8988T (cell line): ENCODE measurements at places on chromosomes 2 and 18.

DNA sequence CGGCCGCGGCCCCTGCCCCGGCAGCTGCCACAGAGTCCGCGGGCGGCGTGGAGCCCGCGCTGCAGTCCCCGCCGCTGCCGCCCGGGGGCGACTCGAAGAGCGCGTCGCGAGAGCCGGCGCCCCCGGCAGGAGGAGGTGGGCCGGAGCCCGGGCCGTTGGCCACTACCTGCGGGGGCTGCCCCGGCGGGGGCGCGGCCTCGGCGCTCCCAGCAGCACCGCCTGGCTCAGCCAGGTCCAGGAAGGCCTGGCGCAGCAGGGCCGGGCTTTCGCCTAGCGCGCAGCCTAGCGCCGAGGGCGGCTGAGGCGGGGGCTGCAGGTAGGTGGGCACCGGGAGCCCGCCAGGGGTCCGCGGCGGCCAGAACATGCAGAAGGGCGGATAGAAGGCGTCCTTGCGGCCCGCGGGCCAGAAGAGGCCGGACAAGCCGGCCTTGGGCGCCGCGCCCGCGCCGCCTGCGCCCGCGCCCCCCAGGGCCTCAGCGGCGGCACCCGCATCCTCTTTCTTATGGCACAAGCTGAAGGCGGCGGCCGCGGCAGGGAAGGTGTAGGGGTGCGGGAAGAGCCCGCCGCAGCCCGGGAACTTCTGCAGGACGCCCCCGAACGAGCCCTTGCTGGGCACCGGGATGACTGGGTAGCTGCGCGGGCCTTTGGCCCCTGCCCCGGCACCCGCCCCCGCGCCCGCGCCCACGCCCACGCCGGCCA lies 3.9 kb downstream of the SKOR2 start:
- DNase-seq: no peak

DNA sequence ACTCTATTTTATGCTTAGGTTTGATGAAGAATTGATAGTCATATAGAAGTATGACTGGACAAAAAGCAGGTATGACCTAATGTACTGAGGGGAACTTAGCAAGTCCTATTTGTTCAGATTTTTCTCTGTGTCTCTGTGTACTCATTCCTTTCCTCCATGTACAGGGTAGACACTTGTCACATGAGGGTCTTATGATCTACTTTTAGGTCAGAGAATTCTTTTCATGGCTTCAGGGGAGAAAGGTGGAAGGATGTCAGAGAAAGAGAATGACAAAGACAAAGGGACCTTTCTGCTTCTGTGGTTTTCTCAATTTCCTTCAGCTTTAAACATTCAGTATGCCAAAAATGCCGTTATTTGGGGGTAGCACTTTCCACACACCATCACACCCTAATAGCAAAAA lies 181.6 kb downstream of the WDPCP start:
- no peak for DNase-seq

GRCh38 chr2:68737711-68738110 lies 3.1 kb downstream of the ARHGAP25 start:
- no peak for DNase-seq

GRCh38 chr18:59311631-59312030 lies 6.8 kb downstream of the CPLX4 start:
- no peak for DNase-seq

DNA sequence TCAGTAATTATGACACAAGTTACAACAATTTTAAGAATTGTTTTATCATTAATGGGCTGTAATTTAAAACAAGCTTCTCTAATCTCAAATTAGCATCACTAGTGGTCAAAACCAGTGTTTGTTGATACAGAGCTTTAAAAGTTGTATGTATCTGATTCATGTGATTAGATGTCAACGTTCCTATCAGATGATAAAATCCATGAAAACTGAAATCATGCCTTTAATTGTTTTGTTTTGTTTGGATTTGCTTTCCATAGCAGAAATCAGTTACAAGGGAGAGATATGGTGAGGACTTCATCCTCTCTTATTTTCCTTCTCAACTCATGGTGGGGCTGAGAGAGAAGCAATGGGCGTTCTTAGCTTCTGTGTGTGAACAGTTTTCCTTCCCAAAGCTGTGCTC lies 469.6 kb downstream of the PID1 start:
- DNase-seq: no peak

- no peak for DNase-seq
These were observed 195.1 kb downstream of the TXNL1 start for GRCh38 chr18:56443166-56443907.

- no peak for DNase-seq
These were observed 23.6 kb upstream of the MSH2 start for GRCh38 chr2:47379384-47379783.

GRCh38 chr2:203670939-203671338 lies 35.5 kb upstream of the CD28 start:
- DNase-seq: no peak

DNA sequence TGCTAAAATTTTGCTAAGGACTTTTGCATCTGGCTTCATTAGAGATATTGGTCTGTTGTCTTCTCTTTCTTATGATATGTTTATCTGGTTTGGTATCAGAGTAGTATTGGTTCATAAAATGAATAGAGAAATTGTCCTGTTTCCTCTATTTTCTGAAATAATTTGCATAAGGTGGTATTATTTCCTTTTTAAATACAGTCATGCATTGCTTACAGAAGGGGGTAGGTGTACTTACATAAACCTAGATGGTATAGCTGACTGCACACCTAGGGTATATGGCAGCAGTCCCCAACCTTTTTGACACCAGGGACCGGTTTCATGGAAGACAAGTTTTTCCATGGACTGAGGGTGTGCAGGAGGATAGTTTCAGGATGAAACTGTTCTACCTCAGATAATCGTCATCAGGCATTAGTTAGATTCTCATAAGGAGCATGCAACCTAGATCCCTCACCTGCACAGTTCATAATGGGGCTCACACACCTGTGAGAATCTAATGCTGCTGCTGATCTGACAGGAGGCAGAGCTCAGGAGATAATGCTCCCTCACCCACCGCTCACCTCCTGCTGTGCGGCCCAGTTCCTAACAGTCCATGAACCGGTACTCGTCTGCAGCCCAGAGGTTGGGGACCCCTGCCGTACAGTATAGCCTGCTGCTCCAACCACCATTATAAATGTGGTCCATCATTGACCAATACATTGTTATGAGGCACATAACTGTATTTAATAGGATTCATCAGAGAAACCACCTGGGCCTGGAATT lies 189.2 kb downstream of the FAM210A start:
- no peak for DNase-seq

DNA sequence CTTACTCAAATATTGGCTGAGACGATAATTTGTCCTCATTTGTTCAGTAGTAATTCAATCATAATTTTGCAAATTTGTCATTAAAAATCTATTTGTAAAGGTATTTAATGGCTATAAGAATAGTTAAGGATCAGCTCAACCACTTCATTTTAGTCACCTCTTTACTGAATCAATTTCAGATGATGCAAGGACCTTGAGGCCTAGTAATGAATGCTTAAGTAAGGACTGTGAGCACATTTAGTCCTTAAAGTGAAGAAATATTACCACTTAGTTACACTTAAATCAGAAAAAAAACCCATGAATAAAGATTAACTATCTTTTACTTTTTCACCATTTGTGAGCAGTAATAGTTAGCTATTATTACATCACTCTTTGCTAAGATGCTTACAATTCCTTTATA lies 778.9 kb downstream of the CCDC85A start:
- DNase-seq: no peak

DNA sequence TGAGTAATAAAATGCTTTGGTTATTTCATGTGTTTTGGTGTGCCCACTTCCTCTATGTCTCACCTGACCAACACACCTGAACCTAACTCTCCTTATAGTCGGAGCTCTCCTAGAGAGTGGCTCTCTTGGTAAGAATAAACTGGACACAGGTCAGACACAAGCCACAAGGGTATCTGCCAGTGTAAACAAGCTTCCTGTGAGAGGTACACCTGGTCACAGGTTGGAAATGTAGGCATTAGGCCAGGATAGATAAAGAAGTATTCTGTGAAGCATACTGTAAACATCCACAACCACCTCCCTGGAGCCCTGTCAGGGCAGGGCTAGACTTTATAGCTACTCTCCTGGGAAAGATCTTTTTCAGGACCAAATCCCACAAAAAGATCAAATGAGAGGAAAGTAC lies 69.4 kb downstream of the ZDBF2 start:
- no peak for DNase-seq

GRCh38 chr2:242035858-242036652 lies 166.5 kb downstream of the RTP5 start:
- DNase-seq: no peak

DNA sequence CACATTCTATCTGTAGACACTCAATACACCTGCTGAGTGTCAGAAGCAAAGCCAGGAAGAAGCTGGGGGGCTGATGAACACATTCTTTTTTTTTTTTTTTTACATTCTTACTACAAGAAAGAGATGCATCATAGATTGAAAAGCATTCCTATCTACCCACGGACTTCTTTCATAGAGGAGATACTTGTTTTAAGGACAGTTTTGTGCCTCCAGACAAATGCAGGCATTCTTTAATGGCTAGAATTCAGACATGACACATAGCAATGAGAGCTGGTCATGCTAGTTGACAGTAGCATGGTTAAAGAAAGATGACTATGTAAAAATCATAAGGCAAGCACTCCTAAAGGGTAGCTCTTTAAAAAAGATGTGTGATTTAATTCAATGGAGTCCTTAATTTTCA lies 110.2 kb downstream of the EPHA4 start:
- no peak for DNase-seq

GRCh38 chr2:40118622-40119021 lies 333.3 kb downstream of the SLC8A1 start:
- no peak for DNase-seq

- no peak for DNase-seq
These were observed 1954.1 kb upstream of the CELF4 start for GRCh38 chr18:39519741-39520140.

DNA sequence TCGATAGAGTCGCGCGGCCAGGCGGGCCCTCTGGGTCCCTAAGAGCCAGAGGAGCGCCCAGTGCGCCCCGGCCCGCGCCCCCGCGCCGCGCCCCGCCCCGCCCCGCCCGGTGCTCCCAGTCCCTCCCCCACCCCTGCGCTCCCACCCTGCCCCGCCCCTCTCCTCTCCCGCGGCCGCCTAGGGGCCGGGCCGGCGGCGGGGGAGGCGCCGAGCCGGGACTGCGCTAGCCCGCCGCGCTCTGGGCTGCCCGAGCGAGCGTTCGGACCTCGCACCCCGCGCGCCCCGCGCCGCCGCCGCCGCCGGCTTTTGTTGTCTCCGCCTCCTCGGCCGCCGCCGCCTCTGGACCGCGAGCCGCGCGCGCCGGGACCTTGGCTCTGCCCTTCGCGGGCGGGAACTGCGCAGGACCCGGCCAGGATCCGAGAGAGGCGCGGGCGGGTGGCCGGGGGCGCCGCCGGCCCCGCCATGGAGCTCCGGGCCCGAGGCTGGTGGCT lies at the start of gene GPC1:
GPC1 (plus strand) TSS at position 207 of the 491 bp plus-strand sequence; CDS start at position 463, 256 bp downstream.
- DNase-seq: peak; percentile 98

GRCh38 chr18:60246606-60247005 lies 126.0 kb downstream of the MC4R start:
- DNase-seq: no peak

DNA sequence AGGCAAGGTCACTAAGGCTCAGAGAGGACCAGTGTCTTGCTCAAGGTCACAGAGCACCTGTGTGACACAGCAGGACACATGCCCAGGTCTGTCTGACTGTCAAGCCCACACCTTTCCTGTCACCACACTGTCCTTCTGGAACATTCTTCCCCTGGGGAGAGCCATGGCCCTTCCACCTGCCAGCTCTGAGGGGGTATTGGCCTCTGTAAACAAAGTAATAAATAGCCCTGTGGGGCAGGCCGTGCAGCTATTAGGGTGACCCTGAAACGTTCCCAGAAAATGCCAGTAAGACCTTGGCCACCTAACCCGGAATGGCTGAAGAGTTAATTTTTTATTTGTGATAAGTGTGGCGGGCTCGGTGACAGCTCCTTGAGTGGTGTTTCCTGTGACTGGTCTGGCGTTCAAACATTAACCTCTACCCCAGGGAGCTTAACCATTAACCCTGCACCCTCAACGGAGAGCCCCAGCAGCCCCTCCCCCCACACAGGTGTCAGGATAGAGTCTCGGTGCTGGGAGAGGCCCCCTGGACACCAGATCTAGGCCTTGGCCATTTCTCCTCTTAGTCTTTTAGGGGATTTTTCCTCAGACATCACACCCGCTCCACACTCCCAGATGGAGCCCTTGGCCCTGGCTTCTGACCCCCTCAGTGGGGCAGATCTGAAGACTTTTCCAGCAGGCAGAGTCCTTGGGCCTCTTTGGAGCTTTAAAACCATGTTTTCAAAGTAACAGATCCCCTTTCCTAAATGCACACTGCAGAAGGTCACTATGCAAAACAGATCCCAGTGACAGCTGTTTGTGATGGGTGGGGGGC lies 36.6 kb downstream of the SCTR start:
- DNase-seq: no peak

- DNase-seq: no peak
These were observed 8.7 kb upstream of the DIPK1C start for GRCh38 chr18:74465775-74466174.

- DNase-seq: no peak
These were observed 21.9 kb downstream of the SERTAD2 start for GRCh38 chr2:64631771-64632170.

DNA sequence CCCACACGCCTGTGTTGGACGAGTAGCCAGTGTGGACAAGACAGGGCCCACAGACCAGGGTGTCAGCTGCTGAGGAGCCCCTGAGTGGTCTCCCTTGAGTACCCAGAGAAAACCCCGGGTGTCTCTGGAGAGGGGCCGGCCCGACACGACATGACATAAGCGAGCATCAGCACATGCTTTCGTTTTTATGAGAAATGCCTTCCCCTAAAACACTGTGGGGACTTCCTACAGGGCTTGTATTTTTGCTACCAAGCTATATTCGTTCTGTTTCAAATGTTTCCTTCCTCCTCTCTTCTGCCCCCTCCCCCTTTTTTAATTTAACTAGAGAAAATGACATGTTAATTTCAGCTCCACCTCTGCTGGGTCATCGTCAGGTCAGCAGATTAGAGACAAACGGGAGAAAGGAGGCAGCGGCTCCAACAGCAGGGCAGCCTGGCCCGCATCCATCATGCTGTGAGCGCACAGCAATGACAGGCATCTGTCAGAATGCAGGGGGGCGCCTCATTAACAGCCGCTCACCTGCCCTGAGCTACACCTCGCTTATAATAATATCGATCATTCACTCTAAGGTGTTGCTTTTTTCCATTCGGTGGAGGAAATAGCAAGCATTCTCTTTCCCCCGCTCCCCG lies 286.2 kb downstream of the ZNF516 start:
- DNase-seq: no peak

DNA sequence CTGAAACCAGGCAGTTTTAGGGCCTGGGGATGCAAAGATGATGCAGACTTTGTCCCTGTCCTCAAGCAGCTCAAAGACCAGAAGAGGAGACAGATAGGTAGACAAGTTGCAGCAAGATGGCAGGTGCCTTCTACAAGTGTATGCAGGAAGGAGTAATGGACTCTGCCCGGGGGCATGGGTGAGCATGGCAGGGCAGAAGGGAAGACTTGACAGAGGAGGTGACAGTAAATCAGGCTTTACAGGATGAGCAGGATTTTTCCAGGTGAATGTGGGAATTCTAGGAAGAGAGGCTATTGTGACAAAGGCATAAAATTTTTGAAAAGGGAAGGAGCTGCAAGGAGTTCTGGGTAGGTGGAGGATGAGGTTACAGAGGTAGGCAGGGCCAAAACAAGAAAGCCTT lies 4.7 kb downstream of the EFEMP1 start:
- no peak for DNase-seq
